Frontal cortex (tissue), 4 donors: ENCODE measurements at places on chromosomes 4 and X. TPM values are rescaled to one million over a fixed set of nuclear protein-coding genes. Genes with fewer than 3 reads are reported as not detected.

DNA sequence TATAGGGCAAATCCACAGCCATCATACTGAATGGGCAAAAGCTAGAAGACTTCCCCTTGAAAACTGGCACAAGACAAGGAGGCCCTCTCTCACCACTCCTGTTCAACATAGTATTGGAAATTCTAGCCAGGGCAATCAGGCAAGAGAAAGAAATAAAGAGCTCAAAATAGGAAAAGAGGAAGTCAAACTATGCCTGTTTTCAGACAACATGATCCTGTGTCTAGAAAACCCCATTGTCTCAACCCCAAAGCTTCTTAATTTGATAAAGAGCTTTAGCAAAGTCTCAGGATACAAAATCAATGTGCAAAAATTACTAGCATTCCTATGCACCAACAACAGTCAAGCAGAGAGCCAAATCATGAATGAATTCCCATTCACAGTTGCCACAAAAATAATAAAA, 160.3 kb downstream of the CXXC4 start:
- no peak for DNase-seq

GRCh38 chr4:186704057-186704456, 19.6 kb downstream of the FAT1 start:
- DNase-seq: no peak

- DNase-seq: no peak
Observed at GRCh38 chrX:119573222-119573621, 1.1 kb upstream of the UBE2A start.

The XAGE3 gene
- total RNA-seq: not detected

The SPACA5 gene
- not detected for total RNA-seq

The TMLHE gene
- 24.1 TPM for total RNA-seq
